ENCODE measurements at places on chromosomes 12 and 14.
A peak's percentile ranks its signal among the peaks of the same experiment; 100 is the strongest.

GRCh38 chr12:51188359-51189051 lies 15.6 kb upstream of the TFCP2 start:
- DNase-seq, result no peak

GRCh38 chr12:52582971-52583456 lies 9.4 kb upstream of the KRT74 start:
- DNase-seq, result peak; percentile 25

DNA sequence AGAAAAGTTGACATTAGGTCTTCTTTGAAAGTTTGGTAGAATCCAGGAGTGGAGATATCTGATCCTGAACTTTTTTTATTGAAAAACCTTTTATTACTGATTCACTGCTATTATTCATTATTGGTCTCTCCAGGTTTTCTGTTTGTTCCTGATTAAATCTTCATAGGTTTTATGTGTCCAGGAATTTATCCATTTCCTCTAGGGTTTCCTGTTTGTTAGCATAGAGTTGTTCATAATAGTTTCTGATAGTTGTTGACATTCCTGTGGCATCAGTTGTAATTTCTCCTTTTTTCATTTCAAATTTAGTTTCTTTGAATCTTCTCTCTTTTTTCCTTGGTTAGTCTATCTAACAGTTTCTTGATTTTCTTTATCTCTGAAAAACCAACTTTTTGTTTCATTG lies 370.3 kb downstream of the SLC6A15 start:
- DNase-seq, result no peak

DNA sequence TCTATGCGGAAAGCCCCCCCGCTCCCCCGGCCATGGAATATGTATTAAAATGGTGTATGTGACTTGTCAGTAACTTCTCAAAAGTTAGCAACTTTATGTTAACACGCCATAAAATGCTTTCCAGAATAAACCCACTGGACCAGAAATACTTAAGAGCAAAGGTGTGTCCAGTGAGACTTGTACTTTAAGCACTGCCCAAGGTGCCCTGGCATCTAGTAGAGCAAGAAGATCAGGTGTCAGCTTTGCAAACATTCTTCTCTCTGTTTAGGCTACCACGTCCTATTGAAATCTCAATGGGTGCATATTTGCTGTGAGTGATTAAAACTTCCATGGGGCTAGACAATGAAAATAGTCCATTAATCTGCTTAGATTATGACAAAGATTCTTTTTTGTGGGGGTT lies 201.2 kb downstream of the ESR2 start:
- no peak for DNase-seq

DNA sequence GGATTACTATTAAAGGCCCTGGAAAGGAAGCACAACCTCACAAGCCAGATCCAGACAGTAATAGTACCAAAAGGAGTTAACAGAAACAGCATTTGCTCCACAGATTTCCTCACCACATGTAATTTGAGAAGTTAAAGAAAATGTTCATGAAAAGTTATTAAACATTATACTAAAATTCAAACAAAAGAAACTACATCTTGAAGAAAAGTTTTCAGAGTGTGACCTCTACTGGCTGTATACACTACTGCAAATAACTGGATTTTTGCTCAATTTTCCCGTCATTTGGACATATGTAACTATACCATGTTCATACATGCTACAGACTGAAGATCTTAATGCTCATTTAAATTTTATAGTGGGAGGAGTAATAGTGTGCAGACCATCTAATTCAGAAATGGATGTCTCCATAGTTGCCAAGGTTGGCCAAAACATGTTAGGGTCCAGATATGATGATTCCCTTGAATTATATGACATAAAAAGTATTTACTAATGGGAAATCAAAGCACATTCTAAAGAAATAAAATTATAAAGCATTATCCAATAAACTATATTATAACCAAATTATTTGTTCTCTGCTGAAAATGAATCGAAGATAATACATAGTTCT lies 5.6 kb downstream of the KRR1 start:
- no peak for DNase-seq

DNA sequence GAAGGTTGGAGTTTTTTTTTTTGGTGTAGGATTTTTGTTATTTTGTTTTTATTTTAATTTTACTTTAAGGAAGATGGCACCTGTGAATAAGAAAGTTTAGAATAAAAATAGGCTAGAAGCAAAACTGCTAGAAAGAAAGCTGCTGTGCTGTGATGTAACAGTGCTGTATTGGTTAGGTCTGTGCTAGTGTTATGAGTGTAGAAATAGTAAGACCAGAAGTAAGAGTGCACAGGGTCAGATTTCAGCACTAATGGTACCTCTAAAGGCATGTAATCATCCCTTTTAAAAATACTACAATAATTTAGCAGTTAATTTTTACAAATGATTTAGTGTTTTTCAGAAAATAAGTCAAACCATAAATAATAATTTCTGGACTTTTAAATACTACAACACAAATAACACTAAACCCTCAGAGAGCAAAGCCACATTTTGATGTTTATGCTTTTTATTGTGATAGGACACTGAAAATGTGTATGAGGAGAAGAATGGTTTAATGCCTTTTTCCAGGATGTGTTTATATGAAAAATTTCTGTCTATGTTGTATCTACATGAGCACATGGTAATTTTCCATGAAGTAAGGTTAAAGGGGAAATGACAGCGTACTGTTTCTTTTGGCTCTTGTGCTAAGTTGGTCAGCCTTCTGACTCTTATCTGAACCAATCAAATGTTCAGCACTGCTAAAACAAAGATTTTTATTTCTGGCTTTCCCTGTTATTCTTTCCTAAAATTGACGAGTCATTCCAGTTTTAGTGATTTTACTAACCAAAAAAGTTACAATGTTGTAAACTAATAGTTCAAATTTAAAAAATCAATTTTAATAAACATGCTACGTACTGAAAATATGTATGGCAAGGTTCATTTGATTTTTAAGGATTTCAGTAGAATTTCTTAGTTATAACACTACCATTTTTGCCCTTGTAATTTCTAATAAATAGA lies 96.1 kb downstream of the PPHLN1 start:
- DNase-seq, result no peak

DNA sequence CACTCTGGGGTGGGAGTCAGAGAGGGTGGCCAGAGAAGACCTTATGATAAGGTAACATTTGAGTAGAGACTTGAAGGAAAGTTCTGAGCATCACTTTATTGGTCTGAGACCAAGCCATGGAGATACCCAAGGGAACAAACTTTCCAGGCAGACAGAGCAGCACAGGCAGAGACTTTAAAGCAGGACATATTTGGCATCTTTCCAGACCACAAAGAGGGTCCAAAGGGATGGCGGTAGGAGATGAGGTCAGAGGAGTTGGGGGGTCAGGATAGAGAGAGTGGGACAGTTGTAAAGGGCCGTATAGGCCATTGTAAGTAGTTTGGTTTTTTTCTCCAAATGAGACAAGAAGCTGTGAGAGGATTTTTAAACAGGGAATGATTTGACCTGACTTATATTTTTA lies 344.4 kb downstream of the SEC23A start:
- DNase-seq, result no peak

- DNase-seq, result no peak
Measured at GRCh38 chr14:95664066-95664465, 22.2 kb upstream of the TCL1B start.

- DNase-seq, result no peak
Measured at GRCh38 chr14:33682760-33683159, 268.1 kb downstream of the EGLN3 start.

DNA sequence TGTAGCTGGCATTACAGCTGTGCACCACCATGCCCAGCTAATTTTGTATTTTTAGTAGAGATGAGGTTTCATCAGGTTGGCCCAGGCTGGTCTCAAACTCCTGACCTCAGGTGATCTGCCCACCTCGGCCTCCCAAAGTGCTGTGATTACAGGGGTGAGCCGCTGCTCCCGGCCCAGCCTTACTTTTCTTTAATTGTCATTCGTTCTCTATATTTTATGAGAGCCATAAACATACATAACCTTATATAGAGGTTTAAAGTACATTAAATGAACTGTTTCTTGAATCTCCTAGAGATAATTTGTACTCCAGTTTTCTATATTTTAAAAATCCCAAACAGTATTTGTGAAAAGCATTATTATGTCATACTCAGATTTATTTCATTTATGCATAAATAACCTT lies 98.6 kb downstream of the SYNE2 start:
- no peak for DNase-seq
